Islet precursor cell (in vitro differentiated cells): ENCODE measurements at places on chromosomes 16 and 17.
A peak's percentile ranks its signal among the peaks of the same experiment; 100 is the strongest.

GRCh38 chr17:62950067-62950466 is 16.0 kb upstream of the TANC2 start:
- no peak for DNase-seq

GRCh38 chr17:48027322-48027981 is 10.1 kb downstream of the COPZ2 start:
- no peak for DNase-seq

DNA sequence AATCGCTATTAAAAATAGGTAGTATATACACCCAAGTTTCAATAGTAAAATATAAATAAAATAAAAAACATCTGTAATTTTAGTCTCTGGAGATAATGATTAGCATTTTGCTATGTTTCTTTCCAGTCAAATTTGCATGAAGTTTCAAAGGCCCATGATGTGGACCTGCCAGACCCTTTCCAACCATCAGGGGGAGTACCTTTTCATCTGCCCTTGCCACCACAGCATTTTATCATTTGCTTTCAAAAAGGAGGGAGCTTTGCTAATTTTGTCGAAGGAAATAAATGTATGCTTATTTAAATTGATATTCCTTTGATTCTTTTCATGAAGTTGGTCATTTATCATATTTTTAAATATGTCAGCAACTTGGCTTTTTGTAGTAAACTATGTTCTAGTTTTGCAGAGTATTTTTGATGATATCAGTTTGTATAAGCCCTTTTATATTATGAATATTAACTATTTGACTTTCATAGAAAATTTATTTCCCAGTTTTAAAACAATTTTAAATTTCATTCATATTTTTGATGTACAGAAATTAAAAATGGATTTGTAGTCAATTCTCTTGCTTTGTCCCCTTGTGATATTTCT is 115.2 kb upstream of the NETO2 start:
- DNase-seq, result no peak

GRCh38 chr16:83817022-83817421 is 9.2 kb downstream of the HSBP1 start:
- DNase-seq, result peak; percentile 43
